Activated CD8-positive, alpha-beta memory T cell treated with anti-CD3 and anti-CD28 coated beads, Interleukin-2, amount 50 U/mL, for 48 hours (primary cell): ENCODE measurements at places on chromosomes 2 and 18.

GRCh38 chr2:160205505-160205904 is 5.4 kb upstream of the ITGB6 start:
- no peak for DNase-seq

GRCh38 chr2:217142649-217143266 is 282.9 kb upstream of the TNP1 start:
- peak; percentile 56 for DNase-seq

- no peak for DNase-seq
Observed at GRCh38 chr2:65186093-65186868, 41.4 kb upstream of the ACTR2 start.

- no peak for DNase-seq
Observed at GRCh38 chr2:204027091-204027490, 90.5 kb downstream of the ICOS start.

DNA sequence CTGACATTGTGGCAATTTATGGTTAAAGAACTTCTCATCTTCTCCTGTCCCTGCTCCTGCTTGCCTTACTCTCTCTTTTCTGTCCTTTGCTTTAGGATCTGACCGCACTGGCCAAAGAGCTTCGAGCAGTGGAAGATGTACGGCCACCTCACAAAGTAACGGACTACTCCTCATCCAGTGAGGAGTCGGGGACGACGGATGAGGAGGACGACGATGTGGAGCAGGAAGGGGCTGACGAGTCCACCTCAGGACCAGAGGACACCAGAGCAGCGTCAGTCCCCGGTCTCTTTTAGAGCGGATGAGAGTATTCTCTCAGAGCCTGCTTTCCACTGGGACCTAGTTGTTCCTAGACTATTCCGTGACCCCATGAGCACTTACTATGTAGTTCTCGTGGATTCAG is 122.2 kb upstream of the IL1R2 start:
- no peak for DNase-seq

DNA sequence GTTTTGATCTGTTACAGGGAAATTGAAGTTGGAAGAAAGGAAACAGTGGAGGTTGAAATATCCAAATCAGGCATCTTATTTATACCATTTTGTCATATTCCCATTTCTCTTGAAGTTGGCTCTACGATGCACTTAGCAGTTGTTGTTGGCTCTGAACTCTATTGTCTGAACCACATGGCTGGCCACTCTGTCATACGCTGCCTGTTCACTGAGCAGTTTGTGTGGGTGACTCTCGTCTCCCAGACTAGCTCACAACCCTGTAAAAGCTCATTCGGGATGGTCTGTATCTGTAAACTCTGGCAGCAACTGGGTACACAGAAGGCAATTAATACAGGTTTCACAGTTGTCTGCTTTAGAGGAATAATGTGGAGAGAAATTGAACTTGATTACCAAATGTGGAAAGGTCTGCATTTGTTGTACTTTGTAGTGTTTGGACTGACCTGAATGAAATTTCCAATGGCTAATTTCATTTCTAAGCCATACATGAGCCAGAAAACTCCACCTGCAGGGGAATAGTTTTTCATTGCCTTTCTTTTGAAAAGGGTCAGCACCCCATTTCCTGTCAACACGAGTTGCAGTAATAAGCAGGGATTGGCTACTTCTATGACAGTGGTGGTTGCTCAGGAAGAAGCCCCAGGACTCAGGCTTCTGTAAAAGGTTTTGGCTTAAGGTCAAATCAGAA is 378.2 kb downstream of the OSR1 start:
- no peak for DNase-seq

GRCh38 chr18:23632615-23633014 is 30.1 kb downstream of the ANKRD29 start:
- no peak for DNase-seq

GRCh38 chr18:70349316-70349715 is 60.5 kb downstream of the SOCS6 start:
- DNase-seq = no peak

DNA sequence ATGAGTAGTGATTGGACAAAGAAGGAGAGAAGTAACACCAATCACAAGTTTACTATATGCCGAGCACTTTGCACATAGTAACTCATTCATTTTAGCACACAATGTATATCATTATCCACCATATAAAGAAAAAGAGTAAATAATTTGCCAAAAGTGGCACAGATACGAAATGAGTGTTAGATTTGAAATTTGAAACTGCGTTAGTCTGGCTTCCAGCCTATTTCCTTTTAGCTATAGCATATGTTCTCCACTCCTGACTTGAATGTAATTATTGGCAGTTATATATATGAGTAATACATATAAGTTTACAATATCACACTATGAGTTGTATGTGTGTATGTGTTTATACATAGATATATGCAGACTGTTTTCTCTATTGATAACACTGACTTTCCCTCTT is 98.6 kb downstream of the NOL4 start:
- no peak for DNase-seq

DNA sequence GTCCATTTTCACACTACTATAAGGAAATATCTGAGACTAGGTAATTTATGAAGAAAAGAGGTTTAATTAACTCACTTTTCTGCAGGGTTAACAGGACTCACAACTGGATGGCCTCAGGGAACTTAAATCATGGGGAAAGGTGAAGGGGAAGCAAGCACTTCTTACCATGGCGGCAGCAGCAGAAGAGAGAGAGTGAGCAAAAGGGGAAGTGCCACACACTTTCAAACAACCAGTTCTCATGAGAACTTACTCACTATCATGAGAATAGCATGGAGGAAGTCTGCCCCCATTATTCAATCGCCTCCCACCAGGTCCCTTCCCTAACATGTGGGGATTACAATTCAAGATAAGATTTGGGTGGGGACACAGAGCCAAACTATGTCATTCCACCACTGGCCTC is 55.1 kb upstream of the NETO1 start:
- DNase-seq = no peak

- peak; percentile 15 for DNase-seq
Observed at GRCh38 chr2:72112981-72113846, 34.4 kb downstream of the CYP26B1 start.

DNA sequence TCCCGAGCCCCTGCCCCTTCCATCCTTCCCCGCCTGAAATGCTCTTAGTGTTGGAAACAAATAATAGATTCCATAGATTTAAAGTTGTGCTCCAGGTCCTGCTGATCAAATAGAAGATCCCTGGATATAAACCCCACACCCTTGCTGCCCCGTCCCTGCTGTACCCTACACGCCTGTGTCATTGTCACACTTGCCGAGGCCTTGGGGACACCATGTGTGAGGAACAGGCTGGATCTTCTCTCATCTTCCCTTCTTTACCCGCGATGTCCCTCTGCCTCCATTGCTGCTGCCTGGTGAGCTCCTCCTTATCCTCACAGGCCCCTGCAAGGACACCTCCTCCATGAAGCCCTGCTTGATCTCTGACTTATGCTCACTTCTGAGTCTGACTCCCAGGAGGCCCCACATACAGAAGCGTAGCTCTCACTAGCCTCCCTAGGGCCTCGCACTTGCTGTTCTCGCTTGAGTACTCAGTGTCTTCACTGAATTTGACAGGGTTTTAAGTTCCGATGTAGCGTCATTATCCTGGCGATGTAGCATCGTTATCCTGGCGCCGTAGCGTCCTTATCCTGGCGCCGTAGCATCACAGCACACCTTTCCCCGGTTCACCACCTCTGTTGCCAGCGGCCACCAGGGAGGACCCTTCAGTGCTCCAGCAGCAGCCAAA is 221.9 kb downstream of the NDUFA10 start:
- peak; percentile 23 for DNase-seq

GRCh38 chr2:204274991-204275390 is 270.3 kb upstream of the PARD3B start:
- no peak for DNase-seq

DNA sequence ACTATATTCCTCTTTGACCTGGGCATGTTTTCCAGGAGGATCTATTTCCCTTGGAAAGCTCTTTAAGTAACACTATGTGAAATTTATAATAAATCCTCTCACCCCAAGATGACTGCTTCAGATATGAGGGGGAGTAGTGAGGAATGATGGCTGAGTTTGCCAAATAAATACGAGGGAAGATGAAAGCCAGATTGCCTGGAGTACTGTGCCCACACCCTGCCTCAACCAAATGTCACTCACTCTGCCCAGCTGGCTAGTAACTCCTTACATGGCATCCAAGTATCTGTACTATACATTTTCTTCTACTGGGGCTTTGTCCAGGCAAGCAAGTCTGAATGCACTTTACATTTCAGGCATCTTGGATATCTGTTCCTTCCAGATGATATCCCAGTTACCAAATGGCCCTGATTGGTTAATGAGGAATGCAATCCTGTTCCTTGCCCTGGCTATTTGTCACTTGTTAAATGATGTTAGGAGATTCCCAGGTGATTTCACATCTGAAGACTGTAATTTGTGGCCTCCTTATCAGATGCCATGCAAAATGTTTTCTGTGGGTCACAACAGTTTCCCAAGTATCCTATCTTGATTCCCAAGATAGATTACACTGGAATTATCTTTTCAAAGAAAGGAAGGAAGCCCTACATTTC is 191.8 kb downstream of the IKZF2 start:
- no peak for DNase-seq

- DNase-seq = no peak
Observed at GRCh38 chr2:88082781-88083180, 15.2 kb downstream of the SMYD1 start.

GRCh38 chr2:42063431-42064171 is 15.8 kb downstream of the PKDCC start:
- DNase-seq = no peak

- no peak for DNase-seq
Observed at GRCh38 chr18:47381975-47382570, 130.6 kb upstream of the SKOR2 start.

DNA sequence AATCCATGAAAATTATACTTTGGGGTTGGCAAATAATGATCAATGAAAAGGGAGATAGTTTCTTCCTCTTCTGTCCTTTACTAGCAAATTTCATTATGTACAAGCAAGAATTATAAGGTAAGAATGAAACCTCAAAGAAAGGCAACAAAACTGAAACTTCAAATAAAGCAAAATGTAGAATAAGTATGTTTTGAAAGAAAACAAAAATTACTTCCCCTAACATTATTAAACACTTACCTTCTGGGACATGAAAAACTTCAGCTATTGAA is 29.4 kb downstream of the THADA start:
- DNase-seq = no peak

- peak; percentile 37 for DNase-seq
Observed at GRCh38 chr2:242027676-242028450, 158.3 kb downstream of the RTP5 start.

- DNase-seq = no peak
Observed at GRCh38 chr2:25912851-25913695, 34.8 kb upstream of the ASXL2 start.

GRCh38 chr2:204982303-204982702 is 437.0 kb downstream of the PARD3B start:
- DNase-seq = no peak

DNA sequence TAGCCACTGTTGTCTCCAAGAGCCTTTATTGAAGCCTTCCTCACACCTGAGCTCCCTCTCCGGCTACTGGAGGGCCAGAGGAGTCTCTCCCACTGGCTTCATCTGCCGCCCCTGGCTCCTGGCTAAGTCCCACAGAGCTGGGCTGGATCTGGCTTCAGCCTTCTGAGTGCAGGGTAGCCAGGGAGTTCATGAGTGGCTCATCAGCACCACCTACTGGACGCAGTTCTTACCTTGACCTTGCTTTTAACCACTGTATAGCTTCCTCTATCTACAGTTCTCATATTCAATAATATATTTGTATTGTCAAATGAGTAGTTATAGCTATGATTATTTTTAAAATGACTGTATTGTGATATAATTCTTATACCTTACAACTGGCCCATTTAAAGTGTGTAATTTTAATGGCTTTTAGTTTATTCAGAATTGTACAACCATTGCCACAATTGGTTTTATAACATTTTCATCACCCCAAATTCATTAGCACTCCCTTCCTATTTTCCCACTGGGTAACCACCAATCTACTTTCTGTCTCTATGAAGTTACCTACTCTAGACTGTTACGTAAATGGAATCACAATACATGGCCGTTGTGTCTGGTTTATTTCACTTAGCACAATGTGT is 17.7 kb downstream of the CNDP1 start:
- DNase-seq = peak; percentile 87

DNA sequence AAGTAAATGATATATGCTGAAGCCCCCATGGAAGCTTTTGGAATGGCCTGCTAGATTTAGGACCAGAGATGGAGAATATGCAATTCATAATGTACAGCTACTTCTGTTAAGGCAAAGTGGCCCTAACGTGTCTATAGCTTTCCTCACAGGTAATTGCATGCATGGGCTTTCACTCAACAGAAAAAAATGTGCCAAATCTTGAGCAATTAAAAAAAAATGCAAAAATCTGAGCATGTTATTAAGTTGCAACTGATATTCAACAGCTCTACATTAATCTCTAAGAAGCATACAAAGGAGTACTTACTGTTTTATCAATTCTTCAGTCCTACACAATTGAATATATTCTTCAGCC is 79.6 kb downstream of the EFEMP1 start:
- DNase-seq = no peak

GRCh38 chr2:187302116-187302515 is 145.9 kb downstream of the CALCRL start:
- DNase-seq = no peak

- DNase-seq = no peak
Observed at GRCh38 chr2:237696461-237696860, 69.1 kb downstream of the LRRFIP1 start.

GRCh38 chr2:216588861-216589710 is 44.1 kb upstream of the IGFBP2 start:
- DNase-seq = no peak

- no peak for DNase-seq
Observed at GRCh38 chr2:71945603-71945959, 202.1 kb downstream of the CYP26B1 start.

DNA sequence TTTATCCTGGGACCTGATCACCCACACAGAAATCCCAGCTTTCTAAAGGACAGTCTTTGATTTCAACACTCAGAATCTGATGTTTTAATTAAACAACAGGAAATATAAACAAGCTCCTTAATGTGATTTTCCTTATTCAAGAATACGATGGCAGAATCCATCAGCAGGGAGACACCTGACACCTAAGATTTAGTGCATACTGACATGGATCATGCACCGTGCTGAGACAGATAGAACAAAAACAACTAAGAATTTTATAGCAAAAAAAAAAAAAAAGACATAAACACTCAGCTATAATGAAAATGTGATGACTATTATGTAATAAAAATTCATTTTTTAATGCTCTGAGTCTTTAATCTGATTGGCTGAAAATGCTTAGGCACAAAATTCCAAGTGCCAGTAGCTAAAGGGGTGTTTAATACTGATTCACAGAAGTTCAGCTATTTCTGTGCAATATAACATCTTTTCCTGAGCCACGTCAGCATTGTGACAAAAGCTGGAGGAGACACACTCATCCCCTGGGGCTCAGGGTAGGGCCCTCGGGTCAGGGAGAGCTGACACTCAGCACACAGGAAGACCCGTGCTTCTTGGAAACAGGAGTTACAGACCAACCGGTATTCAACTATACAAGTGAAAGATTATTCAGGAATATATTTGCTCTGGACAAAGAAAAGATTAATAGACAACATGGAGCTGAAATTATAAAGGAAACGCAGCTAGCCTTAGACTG is 247.4 kb downstream of the FBXO15 start:
- no peak for DNase-seq
